ENCODE measurements at places on chromosomes 6 and 20. TPM values are rescaled to one million over a fixed set of nuclear protein-coding genes. Genes with fewer than 3 reads are reported as not detected.
A peak's percentile ranks its signal among the peaks of the same experiment; 100 is the strongest.

DNA sequence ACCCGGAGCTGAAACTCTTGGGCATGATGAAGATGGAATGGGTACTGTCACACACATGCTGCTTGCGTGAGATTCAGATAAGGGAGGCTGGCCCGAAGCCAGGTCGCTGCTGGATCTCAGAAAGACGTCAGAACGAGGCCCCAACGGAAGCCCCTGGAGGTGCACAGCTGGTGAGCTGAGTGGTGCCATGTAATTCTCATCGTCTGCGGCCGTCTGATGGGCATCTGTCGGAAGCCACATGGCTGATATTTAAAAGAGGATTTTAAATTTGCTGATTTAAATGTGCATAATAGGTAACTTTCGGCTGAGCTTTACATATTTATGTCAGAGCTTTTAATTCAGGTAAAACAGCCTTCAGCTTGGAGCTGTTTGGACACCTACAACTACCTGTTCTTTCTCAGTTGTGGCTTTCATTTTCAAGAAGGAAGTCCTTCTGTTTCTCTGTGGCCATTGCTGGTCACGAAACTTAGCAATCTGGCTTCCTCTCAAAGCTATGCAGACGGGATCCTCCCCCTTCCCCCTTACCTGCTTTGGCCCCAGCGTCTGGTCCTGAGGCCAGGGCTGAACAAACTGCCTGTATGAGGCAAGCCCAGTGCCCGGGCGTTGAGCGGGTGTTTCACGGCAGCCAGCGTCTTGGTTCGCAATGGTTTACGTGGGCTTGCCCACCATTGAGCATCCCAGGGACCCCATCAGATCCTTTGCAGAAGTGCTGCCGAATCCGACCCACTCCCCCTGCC, 9.2 kb downstream of the SLCO4A1 start:
- DNase-seq, result no peak

GRCh38 chr6:151119823-151120524, 119.8 kb upstream of the AKAP12 start:
- DNase-seq, result no peak

The GSTA1 gene
- not detected for total RNA-seq

DNA sequence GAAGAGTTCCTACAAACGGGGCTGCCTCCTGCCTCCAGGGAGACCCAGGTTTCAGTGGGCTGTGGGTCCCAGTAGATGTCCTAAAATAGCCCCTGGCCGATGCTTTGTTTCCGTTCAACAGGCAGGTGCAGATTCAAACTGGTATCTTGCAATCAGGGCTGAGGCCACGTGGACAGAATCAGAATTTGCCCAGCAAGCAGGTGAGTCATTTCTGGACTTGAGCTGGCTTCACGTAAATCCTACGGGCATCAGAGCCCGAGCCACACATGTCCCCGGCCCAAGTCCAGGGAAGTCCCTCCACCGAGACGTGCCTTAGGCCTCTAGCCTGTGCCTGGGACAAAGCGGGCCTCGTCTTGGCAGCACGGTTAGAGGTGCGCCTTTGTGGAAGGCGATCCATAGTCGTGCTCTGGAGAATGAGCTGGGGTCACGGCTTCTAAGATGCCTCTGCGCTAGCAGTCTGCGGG, 101.6 kb upstream of the FRMD1 start:
- no peak for DNase-seq

- DNase-seq, result no peak
Measured at GRCh38 chr6:44444853-44445252, 57.3 kb downstream of the CDC5L start.

The CYP39A1 gene
- total RNA-seq, result 0.29 TPM

- peak; percentile 75 for DNase-seq
Measured at GRCh38 chr20:49915380-49916145, at the start of gene SPATA2. TSS of gene SPATA2 (minus strand) at chr20:49915529. CDS start at chr20:49908490, 7,039 bp downstream.

The FGD2 gene
- total RNA-seq, result 0.68 TPM

DNA sequence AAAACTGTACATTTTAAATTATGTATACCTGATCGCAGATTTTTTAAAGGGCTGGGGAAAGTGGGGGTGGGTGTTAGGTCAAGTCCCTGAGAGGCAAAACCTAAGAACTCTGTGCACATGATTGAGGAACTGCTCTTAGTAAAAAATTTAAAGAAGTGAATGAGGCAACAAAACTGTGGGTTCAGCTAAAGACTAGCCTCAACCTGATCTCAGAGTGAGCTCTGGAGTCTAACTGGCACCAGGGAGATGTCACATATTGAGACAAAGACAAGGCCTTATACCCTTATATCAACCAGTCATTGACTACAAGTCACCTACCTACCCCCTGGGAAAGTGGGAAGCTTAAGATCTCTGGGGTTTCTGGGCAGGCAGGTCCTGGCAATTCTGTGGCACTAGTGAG, 27.4 kb upstream of the RUNX2 start:
- no peak for DNase-seq

DNA sequence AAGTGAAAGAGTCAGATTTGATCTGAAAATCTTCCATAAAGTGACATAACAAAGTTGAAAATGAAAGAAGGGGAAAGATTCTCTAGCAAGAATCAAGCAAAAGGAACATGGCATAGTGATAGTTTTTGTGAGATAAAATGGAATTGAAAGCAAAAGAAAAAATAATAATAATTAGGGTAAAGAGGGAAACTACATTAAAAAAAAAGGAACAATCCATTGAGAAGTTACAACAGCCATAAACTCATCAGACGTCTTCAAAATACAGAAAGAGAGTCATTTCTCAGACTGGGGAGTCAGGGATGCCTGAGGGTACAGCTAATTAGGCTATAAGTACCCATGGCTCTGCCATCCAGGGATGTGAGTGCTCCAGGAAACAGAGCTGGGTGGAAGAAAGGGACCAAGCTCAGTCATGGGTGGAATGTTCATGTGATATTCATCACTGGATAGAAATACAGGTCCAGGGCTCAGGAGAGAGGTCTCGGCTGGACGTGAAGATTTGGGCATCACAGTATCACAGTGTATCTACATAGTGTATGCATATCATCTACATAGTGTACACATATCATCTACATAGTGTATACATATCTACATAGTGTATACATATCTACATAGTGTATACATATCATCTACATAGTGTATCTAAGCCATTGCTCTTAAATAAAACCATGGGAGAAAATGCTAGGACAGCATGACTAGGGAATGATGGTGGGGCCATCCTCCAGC, 29.4 kb downstream of the DUSP22 start:
- no peak for DNase-seq

The KCNB1 gene
- not detected for total RNA-seq

GRCh38 chr6:119764927-119765681, 415.5 kb upstream of the MAN1A1 start:
- DNase-seq, result no peak

DNA sequence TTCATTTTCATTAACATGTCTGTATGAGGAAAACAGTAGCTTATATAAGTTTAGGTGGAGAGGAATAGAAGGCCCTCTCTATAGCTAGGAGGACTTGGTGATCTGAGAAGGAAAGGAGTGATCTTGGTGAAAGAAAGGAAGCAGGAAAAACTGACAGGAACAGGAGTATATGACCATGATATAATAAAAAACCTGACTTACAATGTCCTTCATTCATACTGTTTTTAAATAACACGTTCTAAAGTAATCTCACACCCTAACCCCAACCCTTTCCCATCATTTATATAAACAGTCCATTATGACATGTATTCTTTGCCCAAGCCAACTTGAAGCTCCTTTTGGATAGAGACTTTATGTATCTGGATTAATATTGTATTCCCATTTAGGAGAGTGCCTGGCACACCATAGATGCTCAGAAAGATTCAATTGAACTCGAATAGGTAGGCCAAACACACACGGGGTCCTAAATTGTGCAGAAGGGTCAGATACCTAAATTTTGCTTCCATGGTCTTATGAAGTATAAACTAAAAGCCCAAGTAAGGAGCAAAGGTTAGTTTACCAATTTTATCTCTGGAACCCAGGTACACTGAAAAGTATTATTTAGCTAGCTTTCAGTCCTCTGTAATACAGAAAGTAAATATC, 75.9 kb downstream of the OR2B2 start:
- DNase-seq, result no peak

DNA sequence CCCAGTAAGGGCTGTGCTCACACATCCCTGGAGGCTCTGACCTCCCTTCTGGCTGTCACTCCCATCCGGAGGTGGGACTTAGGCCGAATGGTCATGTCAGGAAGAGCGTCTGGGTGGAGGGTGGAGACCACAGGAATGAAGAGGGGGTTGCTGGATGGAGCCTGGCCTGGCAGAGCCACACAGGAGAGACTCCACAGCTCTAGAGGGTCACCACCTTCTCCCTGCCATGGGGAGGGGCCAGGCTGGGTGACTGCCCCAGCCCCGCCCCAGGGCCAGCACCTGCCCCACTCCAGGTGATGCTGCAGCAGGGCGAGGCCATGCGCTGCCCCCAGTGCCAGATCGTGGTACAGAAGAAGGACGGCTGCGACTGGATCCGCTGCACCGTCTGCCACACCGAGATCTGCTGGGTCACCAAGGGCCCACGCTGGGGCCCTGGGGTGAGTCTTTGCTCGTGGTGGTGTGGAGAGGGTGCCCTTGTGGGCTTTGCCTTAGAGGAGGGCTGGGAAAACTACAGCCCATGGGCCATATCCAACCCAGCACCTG, 20.6 kb downstream of the RBCK1 start:
- DNase-seq, result no peak

- DNase-seq, result no peak
Measured at GRCh38 chr6:142799639-142800038, 145.3 kb downstream of the HIVEP2 start.

GRCh38 chr6:44666324-44666723, 278.8 kb downstream of the CDC5L start:
- no peak for DNase-seq

The GLP1R gene
- 0.17 TPM for total RNA-seq

The AKAP12 gene
- total RNA-seq, result 526 TPM

GRCh38 chr6:132598473-132598872, 8.9 kb upstream of the TAAR5 start:
- DNase-seq, result no peak

The F13A1 gene
- 1.6 TPM for total RNA-seq

DNA sequence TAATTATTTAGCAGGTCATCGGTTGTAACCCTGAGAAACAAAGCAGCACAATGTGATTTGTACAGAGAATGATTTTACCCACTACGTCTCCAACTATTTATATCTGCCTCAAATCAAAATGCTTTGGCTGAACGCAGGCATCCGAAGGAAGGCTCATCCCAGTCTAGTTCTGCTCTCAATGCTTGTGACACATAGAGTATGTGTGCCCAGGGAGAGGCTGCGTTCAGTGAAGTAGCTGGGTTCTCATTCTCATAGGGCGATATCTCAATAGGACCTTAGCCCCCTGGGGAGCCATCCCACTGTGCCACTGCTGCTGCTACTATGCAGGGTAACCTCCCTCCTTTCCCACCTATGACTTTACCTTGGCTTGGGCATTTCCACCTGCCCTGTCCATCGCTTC, 407 bp downstream of the GABRR2 start:
- no peak for DNase-seq

DNA sequence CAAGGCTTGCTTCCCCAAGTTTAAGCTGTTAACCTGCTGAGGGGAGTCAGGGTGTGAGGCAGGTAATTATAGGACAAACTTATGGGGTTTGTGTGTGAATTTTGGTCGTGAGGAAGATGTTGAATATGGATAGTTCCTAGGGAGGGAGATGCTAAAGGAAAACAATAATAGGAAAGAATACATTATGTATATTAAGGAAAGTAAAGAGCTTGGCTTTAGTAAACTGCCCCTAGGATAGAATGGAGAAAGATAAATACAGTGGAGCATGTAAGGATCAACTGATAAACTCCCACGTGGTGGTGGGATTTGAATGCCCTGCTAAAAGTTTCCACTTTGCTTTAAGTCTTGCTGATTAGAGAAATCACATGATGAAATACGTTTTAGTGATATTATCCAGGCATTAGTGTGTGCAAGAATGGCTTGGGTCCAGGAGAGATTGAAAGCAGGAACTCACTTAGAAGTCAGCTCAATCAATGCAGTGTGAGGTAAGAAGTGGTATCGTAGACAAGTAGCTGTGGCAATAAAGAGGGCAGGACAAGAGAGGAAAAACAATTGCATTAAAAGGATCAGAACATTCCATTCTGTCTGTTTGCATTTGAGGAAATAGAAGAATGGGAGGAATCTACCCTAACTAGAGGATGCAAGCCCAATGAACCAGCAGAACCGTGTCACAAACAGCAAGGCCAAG, 52.5 kb downstream of the RPS12 start:
- no peak for DNase-seq

DNA sequence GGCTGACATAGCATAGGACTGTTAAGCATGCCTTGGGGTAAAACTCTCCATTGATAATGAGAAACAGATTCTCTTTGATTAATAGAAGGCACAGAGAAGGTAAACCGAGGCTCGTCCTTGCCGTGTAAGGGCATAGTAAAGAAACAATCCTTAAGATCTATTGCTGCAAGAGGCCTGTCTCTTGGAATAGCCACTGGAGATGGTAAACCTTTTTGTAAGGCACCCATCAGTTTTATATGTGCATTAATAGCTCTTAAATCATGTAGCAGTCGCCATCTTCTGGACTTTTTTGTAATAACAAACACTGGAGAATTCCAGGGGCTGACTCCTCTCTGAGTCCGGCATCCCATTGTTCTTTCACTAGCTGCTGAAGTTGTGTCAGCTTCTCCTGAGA, 8.4 kb upstream of the ABHD12 start:
- peak; percentile 47 for DNase-seq

DNA sequence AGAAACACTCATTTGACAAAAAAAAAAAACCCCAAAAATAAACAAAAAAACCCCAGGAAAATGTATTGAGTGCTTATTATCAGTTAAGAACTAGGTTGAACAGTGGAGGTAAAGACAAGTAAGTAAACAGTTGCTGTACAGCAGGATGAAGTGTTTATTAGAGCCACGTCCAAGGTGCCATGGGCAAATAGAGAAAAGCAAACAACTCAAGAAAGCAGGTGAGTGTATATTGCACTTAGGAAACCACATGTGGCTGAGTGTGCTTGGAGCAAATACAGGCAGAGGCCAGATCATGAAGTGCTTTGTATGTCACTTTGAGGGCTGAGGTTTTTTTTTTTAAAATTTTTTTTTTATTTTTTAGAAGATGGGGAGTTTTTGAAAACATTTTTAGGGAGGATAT, 98.3 kb downstream of the MACROD2 start:
- DNase-seq, result no peak

GRCh38 chr6:134544737-134545136, 226.8 kb upstream of the SGK1 start:
- no peak for DNase-seq

- DNase-seq, result no peak
Measured at GRCh38 chr6:62492192-62492822, 206.3 kb upstream of the KHDRBS2 start.

- no peak for DNase-seq
Measured at GRCh38 chr20:4812641-4813075, 90.9 kb downstream of the PRND start.

The HAO1 gene
- total RNA-seq, result not detected

GRCh38 chr6:162373192-162373591, 354.4 kb downstream of the PRKN start:
- no peak for DNase-seq

GRCh38 chr6:44564906-44565524, 177.5 kb downstream of the CDC5L start:
- DNase-seq, result no peak

GRCh38 chr20:48047447-48047846, 262.2 kb upstream of the SULF2 start:
- no peak for DNase-seq

Measured in kidney epithelial cell (primary cell).